ENCODE measurements at places on chromosomes 5 and 9. TPM values are rescaled to one million over a fixed set of nuclear protein-coding genes. Genes with fewer than 3 reads are reported as not detected.

Gene PNPLA7
- 1.1 TPM for total RNA-seq

Gene KCNN2
- 3.3 TPM for total RNA-seq

Gene SVEP1
- 0.33 TPM for total RNA-seq

Gene ROR2
- total RNA-seq: not detected

Gene PRRT1B
- not detected for total RNA-seq

Gene PCDHGB1
- total RNA-seq: 0.96 TPM

Gene SIT1
- total RNA-seq: not detected

Gene MAP1B
- total RNA-seq: 216 TPM

Gene F12
- 0.57 TPM for total RNA-seq

Gene IL9
- not detected for total RNA-seq

Gene SLC25A2
- 0.48 TPM for total RNA-seq

Gene EXOC3
- 29.6 TPM for total RNA-seq

Gene PRDM9
- total RNA-seq: not detected
